ENCODE measurements at places on chromosomes 7 and 10. TPM values are rescaled to one million over a fixed set of nuclear protein-coding genes. Genes with fewer than 3 reads are reported as not detected.

GRCh38 chr10:13222151-13222550, 12.0 kb downstream of the UCMA start:
- peaks cover 16% of the 10 kb centered on the region for H3K4me1 ChIP-seq
- no peaks in the 10 kb centered on the region for H3K36me3 ChIP-seq
- DNase-seq: no peak
- no peak overlapping the region for H3K27ac ChIP-seq
- no peak overlapping the region for H3K4me3 ChIP-seq
- H3K27me3 ChIP-seq: no peaks in the 10 kb centered on the region

GRCh38 chr10:131548176-131548575, 236.7 kb upstream of the TCERG1L start:
- H3K27me3 ChIP-seq: no peaks in the 10 kb centered on the region
- H3K4me3 ChIP-seq: no peak overlapping the region
- no peak for DNase-seq
- no peaks in the 10 kb centered on the region for H3K36me3 ChIP-seq

GRCh38 chr10:131742500-131742951, 158.3 kb upstream of the PPP2R2D start:
- no peaks in the 10 kb centered on the region for H3K4me1 ChIP-seq
- peaks cover 17% of the 10 kb centered on the region for H3K27me3 ChIP-seq
- H3K27ac ChIP-seq: no peak overlapping the region
- DNase-seq: no peak
- H3K36me3 ChIP-seq: no peaks in the 10 kb centered on the region

- no peaks in the 10 kb centered on the region for H3K4me1 ChIP-seq
- no peak overlapping the region for H3K27ac ChIP-seq
- no peaks in the 10 kb centered on the region for H3K27me3 ChIP-seq
- H3K4me3 ChIP-seq: no peak overlapping the region
- no peaks in the 10 kb centered on the region for H3K36me3 ChIP-seq
- no peak for DNase-seq
These were observed 20.5 kb upstream of the DNAJB12 start for GRCh38 chr10:72375173-72375572.

DNA sequence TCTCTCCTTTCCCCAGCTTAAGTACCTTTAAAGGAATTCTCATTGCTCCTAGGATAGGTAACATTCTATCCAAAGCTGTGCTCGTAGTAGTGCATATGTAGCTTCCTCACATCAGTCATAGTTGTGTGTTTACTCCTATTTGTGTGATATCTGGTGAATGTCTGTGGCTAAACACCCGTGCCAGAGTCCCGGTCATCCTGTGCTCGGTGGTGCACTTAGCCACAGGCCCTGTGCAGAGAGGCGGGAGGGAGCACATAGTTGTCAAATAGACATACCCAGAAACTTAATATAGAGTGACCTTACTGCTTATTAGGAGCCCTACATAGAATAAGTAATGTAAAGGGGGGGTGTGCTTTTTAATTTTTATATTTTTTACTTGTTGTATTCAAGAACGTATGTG, 76.6 kb downstream of the RBM33 start:
- H3K4me1 ChIP-seq: peaks cover 17% of the 10 kb centered on the region
- peaks cover 29% of the 10 kb centered on the region for H3K36me3 ChIP-seq
- H3K4me3 ChIP-seq: no peak overlapping the region
- H3K27me3 ChIP-seq: no peaks in the 10 kb centered on the region
- H3K27ac ChIP-seq: no peak overlapping the region
- no peak for DNase-seq

- H3K36me3 ChIP-seq: no peaks in the 10 kb centered on the region
- peaks cover 59% of the 10 kb centered on the region for H3K27me3 ChIP-seq
- no peak overlapping the region for H3K27ac ChIP-seq
- H3K4me3 ChIP-seq: no peak overlapping the region
These were observed 4.3 kb downstream of the KCNH2 start for GRCh38 chr7:150973571-150974451.

DNA sequence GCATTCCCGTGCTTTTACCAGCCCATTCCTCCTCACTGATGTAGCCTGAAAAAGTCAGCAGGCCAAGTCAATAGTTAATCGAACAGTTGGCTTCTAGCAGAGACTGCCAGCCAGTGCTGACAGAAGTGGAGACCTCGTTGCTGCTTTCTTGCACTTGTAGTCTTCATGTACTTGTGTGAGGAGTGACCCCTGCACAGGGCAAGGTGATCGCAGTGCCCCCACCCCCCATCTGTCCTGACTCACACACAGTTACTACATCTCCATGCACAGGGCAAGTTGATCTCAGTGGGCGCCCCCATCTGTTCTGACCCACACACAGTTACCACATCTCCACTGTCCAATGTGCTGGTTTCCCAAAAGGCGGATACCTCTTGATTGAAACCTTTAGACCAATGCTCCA, 34.2 kb downstream of the C10orf71 start:
- H3K4me1 ChIP-seq: no peaks in the 10 kb centered on the region
- H3K27ac ChIP-seq: no peak overlapping the region

DNA sequence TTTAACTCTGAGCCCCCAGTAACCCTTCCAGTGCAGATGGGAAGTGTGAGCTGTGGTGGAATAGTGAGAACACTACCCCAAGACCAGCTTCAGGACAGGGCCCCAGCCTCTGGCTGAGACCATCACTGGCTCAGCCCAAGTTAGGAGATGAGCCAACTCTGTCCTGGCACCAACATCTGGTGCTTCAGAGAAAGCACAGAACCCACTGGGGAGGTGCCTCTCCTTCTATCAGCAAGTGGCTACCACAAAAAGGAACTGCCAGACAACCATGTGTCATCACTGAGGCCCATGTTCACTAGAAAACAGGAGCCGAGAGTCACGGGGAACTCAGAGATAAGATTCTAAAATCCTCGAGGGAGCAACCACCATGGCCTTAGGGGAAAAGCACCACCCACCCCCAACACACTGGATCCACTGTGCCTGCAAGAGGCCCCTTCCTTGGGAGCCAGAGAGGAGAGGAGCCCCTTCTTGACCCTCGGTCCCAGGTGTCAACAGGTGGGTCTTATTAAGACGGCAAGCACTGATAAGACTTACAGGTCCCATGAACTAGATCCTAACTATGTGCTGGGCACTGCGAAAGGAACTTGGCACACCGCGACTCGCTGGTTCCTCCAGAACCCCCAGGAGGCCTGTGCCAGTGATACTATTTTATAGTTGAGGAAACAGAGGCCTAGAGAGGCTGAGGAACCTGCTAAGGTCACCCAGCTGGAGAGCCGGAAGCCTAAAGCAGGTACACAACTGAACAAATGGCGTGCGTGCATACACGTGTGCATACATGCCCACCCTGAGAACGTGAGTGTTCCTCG, 102.7 kb downstream of the FAM53B start:
- DNase-seq: no peak
- no peaks in the 10 kb centered on the region for H3K36me3 ChIP-seq
- no peaks in the 10 kb centered on the region for H3K27me3 ChIP-seq
- H3K27ac ChIP-seq: peak overlapping the region; percentile 11
- H3K4me1 ChIP-seq: peaks cover 62% of the 10 kb centered on the region

- no peaks in the 10 kb centered on the region for H3K27me3 ChIP-seq
- peaks cover 6% of the 10 kb centered on the region for H3K4me1 ChIP-seq
- DNase-seq: no peak
- H3K27ac ChIP-seq: no peak overlapping the region
- H3K36me3 ChIP-seq: peaks cover 51% of the 10 kb centered on the region
- no peak overlapping the region for H3K4me3 ChIP-seq
These were observed 3.6 kb downstream of the FIGNL1 start for GRCh38 chr7:50446542-50446960.

DNA sequence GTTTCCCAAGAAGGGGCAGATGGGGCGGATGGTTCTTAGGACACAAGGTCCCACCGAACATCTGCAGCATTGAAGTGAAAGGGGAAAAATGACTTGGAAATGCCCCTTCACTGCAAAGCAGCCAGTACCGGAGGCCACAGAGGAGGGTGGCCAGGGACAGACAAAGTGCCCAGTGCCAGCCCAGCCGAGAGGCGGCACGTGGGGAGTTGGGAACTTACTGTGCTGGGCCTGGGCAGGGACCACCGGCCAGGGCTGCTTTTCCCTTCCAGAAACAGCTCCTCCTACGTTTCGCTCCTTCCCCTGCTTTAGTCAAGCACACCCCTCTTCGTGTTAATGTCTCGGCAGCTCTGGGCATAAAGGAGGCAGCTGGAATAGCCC, 129.2 kb downstream of the TNS3 start:
- peak overlapping the region; percentile 68 for H3K4me3 ChIP-seq
- H3K27me3 ChIP-seq: no peaks in the 10 kb centered on the region
- no peaks in the 10 kb centered on the region for H3K36me3 ChIP-seq
- H3K27ac ChIP-seq: peak overlapping the region; percentile 94
- DNase-seq: no peak

- H3K27ac ChIP-seq: no peak overlapping the region
- H3K36me3 ChIP-seq: no peaks in the 10 kb centered on the region
- no peak for DNase-seq
- no peaks in the 10 kb centered on the region for H3K4me1 ChIP-seq
- no peaks in the 10 kb centered on the region for H3K27me3 ChIP-seq
These were observed 28.9 kb upstream of the STK17A start for GRCh38 chr7:43553999-43554398.

- DNase-seq: no peak
- H3K36me3 ChIP-seq: no peaks in the 10 kb centered on the region
- H3K27ac ChIP-seq: peak overlapping the region; percentile 44
- peaks cover 64% of the 10 kb centered on the region for H3K4me1 ChIP-seq
- no peaks in the 10 kb centered on the region for H3K27me3 ChIP-seq
These were observed 67.3 kb downstream of the DIP2C start for GRCh38 chr10:621981-622740.

Gene PRKCQ
- total RNA-seq: 17.9 TPM

Gene AMPH
- total RNA-seq: 2.9 TPM

Gene CALN1
- not detected for total RNA-seq

Gene TMEM196
- total RNA-seq: not detected

Gene HSPA12A
- 7.0 TPM for total RNA-seq

Gene MMP21
- total RNA-seq: not detected

Gene HOXA1
- total RNA-seq: 0.21 TPM

Gene GFRA1
- 7.1 TPM for total RNA-seq

Gene SFTPA1
- 0.64 TPM for total RNA-seq

Gene EN2
- 0.21 TPM for total RNA-seq

Gene MPP7
- total RNA-seq: 11.3 TPM

Measured in psoas muscle (tissue), 8 donors.